ENCODE measurements at places on chromosomes 2 and 18.
A peak's percentile ranks its signal among the peaks of the same experiment; 100 is the strongest.

DNA sequence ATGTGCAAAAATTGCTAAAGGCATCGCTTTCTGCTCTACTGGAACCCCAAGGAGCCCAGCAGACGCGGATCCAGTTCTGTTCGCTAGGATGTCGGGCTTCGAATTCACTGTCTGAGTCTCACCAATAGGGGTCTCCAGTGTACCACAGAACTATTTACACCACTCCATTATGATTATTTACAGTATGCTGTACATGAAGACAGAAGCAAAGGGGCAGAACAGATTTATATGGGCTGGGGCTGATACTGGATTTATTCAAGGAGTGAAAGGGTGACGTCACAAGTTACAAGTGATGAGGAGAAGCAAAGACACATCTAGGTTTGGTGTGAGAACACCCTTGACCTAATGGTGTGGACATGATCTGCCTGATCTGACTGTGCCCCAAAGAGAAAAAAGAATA lies 185.3 kb upstream of the ATP5MC3 start:
- DNase-seq, result peak; percentile 25

- DNase-seq, result no peak
Measured at GRCh38 chr2:216784456-216784855, 75.4 kb downstream of the TNP1 start.

DNA sequence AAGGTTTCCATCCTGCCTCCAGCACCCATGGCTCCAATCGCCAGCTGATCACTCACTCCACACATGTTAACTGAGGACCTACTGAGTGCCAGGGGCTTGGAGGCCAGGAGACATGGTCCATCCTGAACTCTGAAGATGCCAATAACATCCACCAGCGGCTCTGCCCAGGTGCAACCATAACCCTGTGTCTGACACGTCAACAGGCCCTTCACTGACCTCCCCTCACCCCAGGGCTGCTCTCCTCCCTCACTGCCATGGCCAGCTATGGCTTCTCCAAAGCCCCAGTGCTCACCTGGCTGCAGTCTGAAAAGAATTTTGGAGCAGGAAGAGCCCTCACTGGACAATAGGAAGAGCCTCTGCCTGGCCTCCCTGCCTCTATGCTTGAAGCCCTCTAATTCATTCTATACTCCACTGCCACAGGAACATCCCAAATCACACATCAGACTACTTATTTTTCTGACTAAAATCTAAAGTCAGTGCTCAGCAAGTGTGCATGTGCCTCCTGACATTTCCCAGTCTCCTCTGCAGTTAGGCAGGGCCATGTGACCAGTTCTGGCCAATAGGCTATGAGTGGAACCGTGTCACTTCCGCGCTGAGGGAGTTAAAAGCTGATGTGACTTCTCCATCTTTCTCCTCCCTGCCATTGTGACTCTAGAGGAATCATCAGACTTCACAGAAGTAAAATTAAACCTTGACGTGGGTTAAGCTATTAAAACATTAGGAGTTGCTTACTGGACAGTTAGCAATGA lies 37.2 kb downstream of the ZBTB7C start:
- no peak for DNase-seq

DNA sequence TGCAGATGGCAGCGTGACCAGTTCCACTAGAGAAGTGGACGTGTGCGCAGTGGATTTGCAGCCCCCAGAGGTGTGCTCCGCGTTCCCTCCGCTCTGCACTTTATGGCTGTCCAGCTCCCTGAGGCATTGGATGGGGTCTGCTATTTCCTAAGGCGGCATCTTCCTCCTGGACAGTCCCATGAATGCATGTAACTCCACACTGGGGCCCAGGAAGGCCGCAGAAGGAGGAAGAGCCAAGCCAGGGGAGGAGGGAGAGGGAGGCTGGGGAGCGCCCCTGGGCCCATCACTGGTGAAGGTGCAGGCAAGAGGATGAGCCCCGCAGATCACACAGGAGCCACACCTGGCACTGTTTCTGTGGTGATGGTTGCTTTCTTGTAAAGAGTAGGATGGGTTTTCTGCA lies 99.1 kb downstream of the PTGR3 start:
- no peak for DNase-seq

- DNase-seq, result no peak
Measured at GRCh38 chr2:9033385-9034168, 30.1 kb upstream of the MBOAT2 start.

DNA sequence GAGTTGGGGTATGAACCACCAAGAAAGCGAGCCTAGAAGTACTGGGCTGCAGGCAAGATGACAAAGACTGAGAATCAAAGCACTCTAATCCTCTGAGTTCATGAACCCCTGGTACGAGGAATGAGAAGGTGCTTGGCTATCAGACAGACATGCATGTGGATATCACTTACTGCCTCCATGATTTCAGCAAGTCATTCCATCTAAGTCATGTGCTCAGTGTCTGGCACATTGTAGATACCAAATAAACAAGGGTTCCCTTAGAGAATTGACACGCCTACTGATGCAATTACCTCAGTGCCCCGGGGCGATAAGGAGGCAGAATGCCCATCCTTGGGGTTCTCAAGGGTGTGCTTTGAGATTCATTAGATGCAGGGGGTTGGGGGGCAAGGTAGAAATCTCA lies 125.6 kb upstream of the PKDCC start:
- no peak for DNase-seq

DNA sequence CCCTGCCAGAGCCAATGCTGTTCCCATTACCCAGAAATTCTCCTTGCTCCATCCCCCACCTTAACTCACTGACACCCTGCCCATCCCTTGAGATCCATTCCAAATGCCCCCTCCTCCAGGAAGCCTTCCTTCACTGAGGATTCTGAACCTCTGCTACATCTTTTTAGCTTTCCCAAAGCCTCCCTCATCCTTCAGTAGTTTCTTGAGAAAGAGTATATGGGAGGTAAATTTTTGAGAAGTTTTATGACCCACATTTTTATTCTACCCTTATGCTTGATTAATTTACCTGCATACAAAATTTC lies 93.1 kb downstream of the INHBB start:
- DNase-seq, result no peak

GRCh38 chr18:44909191-44909719 lies 228.6 kb downstream of the SETBP1 start:
- DNase-seq, result no peak

GRCh38 chr2:9106338-9107167 lies 100.1 kb upstream of the ASAP2 start:
- DNase-seq, result no peak

- no peak for DNase-seq
Measured at GRCh38 chr2:122244598-122245229, 489.3 kb downstream of the TSN start.

DNA sequence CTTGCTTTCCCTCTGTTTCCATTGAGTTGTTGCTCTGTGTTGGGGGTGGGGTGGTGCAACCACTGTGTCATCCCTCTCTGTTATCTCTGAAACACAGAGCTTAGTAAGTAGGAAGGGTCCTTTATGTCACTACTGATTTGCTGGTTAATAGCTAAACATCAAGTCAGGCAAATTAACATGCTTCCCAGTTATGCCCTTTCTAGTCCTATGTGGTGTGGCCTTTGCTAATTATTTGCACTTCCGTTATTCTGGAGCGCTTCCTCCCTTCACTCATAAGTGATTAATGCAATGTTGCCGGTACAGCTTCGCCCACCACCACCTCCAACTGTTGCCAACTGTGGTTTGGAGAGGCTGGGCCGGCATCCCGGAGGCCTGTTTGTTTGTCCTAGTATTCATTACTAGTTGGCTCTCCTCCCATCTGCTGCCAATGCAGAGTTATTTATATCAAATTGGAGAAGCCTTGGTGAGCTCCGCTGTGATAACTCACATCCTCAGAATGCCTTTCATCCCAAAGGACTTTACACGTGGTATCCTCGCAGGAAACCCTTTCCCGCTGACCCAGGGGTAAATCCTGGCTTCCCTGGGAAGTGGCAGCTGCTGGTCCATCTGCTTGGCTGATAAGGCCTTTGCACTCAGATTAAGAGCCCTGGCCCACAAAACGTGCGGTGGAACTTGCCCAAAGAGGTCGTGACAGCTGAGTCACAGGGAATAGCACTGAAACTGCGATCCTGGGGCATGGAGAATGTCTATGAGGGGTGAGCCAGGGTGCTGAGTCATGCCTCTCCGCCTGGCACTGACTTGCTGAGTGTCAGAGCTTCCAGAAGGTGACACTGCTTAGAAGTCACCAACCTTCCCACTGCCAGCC lies 72.0 kb upstream of the ZCCHC2 start:
- DNase-seq, result no peak

DNA sequence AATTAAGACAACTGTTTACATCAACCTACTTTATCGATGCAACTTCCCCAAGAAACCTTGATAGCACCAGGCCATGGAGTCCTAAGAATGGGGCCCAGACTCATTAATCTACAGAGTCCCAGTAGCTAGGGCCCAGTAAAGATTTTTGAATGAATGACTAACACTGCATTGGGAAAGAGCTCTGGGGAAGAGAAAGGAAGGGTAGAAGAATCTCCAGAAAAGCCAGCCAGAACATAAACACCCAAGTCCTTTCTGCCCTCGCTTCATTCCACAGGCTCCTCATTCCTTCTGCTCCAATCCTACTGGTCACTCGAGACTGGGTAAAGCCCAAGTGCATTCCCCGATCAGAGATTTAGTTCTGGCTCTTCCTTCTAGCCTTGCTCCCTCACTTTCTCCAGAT lies 44.3 kb downstream of the CYRIA start:
- no peak for DNase-seq

- DNase-seq, result no peak
Measured at GRCh38 chr2:18856765-18857164, 267.4 kb upstream of the NT5C1B start.

GRCh38 chr2:234630801-234631261 lies 133.9 kb upstream of the ARL4C start:
- no peak for DNase-seq
